Fibroblast of villous mesenchyme (primary cell): ENCODE measurements at places on chromosomes 6 and 20.

- no peak for DNase-seq
Measured at GRCh38 chr6:20717743-20718142, 183.5 kb downstream of the CDKAL1 start.

GRCh38 chr20:47038566-47039560, 144.2 kb downstream of the EYA2 start:
- no peak for DNase-seq

GRCh38 chr20:50762045-50762422, 30.7 kb downstream of the PARD6B start:
- DNase-seq = no peak

DNA sequence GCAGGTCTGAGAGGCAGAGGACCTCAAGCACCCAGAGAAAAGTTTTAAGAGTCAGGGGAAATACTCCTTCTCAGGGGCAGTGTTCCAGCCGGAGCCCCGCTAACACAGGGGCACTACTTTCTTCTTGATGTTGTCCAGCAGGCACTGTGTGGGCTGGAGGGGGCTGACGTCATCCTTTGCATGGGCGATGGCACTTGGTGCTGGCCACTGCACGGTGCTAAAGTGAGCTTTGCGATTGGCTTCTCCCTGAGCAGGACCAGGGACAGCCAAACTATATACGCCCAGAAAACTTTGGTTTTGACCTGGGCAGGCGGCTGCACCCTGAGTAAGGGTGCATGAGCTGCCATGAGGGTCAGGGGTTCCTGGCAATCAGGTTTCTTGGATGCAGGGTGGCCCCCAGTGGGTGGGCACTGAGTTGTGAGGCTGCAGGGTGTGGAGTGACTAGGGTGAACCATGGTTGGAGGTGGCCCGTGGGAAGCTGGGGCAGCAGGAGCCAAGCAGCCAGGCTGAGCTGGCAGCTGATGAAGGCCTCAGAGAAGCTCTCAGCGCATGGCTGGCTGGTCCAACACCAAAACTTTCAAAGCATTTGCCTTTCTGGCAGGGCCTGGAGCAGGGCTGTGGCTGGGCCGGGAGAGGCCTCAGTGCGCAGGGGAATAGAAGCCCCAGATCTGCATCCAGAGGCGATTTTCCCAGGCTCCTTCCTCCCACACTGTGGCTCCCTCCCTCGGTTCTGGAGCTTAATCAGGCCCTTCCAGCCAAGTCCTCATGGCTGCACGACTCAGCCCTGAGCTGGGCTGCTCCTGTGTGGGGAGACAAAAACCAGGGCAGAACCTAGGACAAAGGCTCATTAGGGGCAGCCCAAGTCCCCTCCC, 18.3 kb downstream of the MRPS18A start:
- peak; percentile 75 for DNase-seq

- no peak for DNase-seq
Measured at GRCh38 chr6:15425947-15426346, 180.1 kb downstream of the JARID2 start.

DNA sequence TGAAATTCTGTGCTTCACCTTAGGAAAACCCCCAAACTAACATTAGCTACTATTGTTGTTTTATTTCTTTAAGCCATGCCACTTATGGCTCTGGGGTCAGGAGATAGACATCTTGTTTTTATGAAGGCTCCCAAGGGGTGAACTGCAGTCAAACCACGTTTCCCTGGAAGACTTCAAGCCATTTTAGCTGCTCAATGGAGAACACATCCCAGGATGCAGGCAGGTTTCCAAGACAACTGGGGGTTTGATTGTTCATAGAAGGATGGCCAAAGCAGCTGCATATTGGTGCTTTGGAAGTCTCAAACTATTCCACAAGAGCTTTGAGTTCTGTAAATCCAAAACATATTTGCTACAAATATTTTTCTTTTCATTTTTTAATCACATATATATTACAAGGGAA, 818.0 kb downstream of the MAFB start:
- no peak for DNase-seq

DNA sequence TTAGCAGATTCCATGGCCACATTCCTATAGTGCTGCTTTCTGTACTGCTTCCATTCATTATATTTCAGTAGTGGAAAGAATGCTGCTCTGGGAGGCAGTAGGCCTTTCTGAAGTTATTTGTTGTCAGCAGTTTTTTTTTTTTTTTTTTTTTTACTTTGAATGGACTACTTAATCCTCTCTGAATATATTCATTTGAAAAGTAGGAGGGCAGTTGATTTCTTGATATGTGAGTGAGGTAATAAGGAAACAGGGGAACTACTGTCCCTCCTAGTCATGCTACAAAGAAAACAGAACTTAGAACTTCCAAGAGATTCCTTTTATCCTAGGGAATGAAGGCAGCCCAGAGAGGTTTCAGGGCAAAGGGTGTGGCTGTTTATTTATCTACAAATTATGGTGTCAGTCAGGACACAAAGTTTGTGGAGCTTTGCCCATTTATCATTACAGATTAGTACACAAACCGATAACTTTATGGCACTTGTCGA, 155.9 kb downstream of the JARID2 start:
- no peak for DNase-seq

DNA sequence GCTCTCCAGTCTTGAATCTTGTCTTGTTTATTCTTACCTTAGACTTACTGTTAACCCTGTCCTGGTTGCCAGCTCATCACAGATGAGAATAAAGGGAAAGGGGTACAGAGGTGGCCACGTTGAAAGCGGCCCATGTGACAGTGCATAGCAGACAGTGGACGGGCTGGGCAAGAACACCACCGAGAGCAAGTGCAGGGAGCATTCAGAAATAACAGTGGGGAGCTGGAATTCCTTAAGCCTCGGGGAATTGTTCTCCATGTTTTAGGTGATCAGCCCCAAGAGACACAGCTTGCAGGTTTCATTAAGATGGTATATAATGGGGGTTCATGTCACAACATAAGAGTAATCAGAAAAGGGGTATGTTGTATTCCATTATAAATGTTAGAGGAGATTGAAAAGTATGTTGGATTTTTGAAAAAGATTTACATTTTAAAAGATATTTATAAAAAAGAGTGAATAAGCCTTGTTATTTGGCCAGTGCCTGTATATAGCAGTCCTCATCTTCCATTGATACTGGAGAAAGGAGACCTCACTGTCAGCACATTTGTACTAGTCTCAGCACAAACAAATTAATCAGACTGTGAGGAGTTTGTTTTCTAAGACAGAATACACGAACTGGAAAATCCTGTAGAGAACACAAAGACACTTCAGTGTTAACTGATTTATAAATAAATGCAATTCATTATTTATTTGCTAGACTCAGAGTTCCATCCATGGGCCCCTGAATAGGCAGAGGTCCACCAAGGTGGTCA, 35.4 kb downstream of the VAPB start:
- DNase-seq = no peak
